ENCODE measurements at places on chromosomes 3 and 15.

- DNase-seq = peak; percentile 42
Measured at GRCh38 chr3:127628788-127629466, at the start of gene PODXL2. Gene PODXL2 (plus strand): TSS chr3:127629185. CDS start chr3:127629220, 35 bp downstream.

GRCh38 chr3:44795197-44795596, 33.6 kb downstream of the KIF15 start:
- no peak for DNase-seq

GRCh38 chr3:111895071-111895470, 36.0 kb downstream of the PHLDB2 start:
- DNase-seq = peak; percentile 38

DNA sequence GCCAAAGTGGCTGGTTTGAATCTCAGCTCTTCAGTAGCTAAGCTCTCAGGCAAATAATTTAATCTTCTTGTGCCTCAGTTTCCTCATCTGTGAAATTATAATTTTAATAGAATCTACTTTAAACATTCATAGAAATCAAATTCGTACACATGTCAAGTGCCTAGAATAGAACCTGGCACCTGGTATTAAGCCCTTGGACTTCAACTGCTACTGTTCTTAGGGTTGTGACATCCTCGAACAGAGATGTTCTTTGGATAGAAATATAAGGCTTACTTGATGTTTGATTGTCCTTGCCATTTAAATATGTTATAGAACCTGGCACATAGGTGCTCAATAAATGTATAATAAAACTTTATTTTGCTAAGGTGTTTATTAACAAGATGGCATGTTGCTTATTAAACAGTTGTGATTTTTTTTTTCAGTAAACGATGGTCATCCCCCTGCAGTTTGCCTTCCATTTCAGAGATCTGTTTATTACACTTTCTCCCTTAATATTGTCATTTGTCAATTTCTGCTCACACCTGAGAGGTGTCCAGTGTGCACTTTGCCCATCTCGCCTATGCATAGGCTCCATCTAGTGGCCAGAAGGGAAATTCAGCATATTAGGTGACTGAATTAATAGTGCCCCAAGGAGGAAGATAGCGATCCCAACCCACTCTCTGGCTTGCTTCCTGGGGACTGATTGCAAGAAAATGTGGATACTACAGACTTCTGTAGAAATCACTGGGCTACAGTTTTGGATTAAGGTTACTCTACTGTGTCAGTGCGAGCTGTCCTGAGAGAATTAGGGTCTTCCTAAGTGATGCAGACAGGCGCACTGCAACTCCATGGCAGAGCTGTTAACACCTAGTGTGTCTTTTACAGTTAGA, 10.7 kb downstream of the IGF1R start:
- no peak for DNase-seq

- no peak for DNase-seq
Measured at GRCh38 chr15:70400766-70401541, 303.2 kb upstream of the TLE3 start.

DNA sequence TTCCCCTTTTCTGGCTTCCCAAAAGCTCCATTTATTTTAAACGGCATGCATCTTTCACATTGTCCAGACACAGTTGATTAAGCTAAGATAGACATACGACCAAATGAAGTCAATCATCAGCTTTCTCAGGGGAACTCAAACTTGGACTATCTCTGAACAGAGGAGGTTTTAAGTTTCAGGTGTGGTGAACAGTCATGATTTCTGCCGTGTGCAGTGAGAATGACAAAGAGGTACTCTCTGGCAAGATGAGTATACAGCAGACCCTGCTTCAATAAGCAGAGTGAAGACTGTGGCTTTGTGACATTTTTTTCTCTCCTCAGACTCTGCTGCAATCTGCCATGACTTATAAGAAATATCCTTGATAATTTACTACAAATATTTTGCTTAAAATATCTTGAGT, 307.7 kb downstream of the CNTN6 start:
- DNase-seq = no peak

Measured in DMS153 (cell line).